ENCODE measurements at places on chromosomes 4 and X.

DNA sequence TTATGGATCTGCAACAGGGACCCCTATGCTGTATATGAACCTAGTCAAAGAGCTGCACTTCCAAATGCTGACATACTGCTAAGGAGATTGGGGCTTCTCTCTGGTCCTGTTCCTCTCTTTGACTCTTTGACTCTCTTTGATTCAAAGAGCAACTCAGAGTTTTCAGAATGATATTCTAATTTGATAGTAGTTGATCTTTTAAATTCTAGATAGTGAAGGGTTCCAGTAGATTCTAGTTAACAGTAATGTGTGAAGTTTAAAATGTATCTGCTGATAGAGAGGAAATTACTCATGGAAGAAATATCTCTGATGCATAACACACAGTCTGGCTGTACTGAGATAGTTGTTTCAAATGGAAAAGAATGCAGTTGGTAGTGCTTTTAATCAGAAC, 239.1 kb downstream of the RASL11B start:
- no peak for DNase-seq

GRCh38 chr4:42018451-42018850, 28.1 kb downstream of the SLC30A9 start:
- DNase-seq, result peak; percentile 23

DNA sequence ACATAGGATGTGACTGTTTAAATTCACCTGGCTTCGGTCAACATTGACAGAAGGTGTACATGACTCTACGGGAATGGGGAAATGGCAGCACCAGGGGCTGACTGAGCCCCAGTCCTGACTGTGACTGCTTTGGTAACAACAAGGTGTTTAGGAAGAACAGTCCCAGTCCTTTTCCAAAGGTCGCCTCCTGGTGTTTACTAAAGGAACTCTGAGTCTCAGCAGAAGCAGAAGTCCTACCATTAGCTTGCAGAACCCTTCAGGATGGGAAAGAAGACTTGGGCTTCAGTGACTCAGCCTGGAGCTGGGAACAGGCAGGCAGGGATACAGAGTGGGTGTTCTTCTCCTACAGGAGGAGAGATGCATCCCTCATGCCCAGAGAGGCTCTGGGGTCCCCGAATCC, 103.3 kb downstream of the MGST2 start:
- no peak for DNase-seq

- peak; percentile 13 for DNase-seq
Measured at GRCh38 chrX:120452131-120452530, 17.0 kb downstream of the LAMP2 start.

DNA sequence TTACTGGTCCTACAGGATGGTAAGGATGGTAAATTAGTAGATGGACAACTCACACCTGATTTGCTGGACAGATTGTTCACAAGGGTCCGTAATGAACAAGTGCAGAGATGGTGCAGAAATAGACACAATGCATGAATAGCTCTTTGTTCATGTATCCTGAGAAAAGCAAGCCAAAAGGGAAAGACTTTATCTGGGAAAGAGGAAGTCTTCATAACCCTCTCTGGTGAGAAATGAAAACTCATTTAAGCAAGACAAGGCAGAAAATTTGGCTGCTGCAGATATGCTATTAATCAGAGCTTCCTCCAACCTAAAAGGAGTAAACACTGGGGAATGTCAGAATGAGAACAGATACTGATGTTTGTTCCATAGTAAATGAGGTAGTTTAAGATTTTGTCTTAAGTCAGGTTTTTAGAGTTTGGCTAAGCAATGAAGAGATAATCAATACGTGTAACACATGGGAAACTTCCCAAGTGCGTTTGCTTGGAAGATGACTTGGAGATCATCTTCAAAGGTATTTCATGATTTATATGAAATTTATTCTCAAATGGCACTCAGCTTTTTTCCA, 152.4 kb upstream of the BMPR1B start:
- no peak for DNase-seq

DNA sequence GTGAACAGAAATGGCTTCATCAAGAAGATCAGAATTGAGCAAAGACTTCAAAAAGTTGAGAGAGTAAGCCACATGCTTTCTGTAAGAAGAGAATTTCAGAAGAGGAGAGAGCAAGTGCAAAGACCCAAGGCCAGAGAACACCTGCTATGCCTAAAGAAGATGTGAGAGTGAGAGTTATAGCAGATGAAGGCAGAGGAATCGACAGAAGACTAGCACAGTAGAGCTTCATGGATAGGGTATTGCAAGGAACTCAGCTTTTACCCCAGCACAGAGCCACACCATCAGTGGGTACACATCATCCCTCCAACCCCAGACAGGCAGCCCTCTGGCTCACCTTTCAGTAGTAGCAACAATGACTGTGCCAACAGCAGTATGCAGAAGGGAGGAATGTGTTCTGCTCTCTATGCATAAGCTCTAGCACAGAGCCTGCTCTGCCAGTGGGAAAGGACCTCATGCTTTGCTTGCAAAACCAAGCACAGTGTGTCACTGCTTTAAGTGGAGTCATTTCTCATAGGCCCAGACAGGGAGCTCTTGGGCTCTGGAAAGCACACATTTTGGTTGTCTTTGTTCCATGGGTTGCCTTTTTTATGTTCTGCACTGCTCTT, 318.6 kb downstream of the NAF1 start:
- DNase-seq, result no peak

GRCh38 chr4:47160095-47160494, 128.7 kb downstream of the GABRB1 start:
- no peak for DNase-seq

- DNase-seq, result peak; percentile 34
Measured at GRCh38 chr4:49032440-49033161, 46.5 kb downstream of the CWH43 start.

DNA sequence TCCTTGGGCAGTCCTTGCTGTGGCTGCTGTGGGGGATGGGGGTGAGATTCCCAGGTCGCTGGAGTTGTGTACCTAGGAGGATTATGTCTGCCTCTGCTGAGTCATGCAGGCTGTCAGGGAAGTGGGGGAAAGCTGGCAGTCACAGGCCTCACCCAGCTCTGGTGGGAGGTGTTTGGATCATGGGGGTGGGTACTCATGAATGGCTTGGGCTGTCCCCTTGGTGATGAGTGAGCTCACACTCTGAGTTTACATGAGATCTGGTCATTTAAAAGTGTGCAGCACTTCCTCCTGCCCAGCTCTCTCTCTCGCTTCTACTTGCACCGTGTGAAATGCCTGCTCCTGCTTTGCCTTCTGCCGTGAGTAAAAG, 24.6 kb upstream of the PDLIM3 start:
- peak; percentile 95 for DNase-seq

DNA sequence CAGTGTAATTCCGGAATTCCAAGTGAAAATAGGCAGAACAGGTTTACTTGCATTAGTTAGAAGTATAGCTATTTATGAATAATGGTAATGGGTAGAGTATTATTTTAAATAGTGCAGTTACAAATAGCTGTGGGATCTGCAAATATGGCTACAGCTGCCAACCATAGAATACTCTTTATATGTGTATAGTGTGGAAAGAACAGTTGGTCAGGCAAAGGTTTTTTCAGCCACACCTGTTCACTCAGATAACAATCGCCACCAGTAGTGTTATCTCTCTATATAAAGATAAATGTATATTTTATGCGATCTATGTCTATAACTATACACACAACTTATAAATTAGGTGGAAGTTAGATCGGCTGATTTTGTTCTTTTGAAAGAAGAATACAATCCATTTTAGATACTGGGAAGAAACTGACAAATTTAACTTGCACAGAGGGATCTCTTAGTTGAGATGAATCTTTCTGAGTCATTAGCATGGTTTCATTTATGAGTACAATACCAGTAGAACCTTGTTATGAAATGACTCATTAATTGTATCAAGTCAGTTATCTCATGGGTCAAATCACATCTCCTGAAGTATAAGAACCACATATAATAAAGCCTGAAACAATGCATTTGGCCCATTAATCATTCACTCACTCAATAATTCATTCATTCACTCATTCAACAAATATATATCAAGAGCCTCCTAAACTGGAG, 100.9 kb upstream of the NR3C2 start:
- DNase-seq, result no peak

DNA sequence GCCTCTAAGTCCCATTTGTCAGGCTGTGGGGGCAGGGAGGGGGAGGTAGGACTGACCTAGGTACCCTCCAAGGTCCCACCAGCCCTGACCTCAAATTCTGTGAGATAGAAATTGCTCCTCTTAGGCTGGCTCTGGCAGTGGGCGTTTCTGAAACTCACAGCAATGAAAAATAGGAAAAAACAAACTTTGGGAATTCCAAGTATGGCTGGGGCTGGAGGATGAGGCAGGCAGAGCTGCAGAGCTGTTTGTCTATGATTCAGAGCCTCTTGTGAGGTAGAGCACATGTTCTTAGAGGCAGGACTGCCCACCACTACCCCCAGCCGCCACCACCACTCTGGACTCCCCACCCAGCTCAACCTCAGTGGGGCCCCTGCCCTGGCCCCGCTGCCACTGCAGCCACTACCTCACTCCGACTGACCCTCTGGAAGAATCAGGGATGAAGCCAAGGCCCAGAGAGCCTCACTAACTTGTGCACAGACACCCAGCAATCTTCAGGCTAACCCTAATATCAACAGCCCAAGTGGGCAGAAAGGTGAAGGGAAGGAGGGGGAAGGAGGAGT, 98.2 kb downstream of the PJA1 start:
- no peak for DNase-seq

DNA sequence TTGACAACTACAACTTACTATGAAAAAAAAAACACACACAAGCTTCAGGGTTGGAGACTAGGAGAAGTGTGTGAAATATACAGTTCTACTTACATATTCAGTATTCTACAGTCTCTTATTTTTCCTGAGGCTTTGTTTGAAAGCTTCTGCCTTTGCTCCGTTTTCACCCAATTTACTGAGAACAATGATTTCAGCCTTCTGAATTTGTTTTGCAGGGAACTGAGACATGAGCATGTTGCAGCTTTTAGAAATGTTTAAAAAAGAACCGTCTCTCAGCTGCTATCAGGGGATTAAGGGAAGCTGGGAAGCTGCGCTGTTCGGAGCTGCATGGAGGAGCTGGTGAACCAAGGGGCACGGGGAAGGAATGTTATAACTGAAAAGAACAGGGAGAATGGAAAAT, 85.7 kb downstream of the QDPR start:
- no peak for DNase-seq

DNA sequence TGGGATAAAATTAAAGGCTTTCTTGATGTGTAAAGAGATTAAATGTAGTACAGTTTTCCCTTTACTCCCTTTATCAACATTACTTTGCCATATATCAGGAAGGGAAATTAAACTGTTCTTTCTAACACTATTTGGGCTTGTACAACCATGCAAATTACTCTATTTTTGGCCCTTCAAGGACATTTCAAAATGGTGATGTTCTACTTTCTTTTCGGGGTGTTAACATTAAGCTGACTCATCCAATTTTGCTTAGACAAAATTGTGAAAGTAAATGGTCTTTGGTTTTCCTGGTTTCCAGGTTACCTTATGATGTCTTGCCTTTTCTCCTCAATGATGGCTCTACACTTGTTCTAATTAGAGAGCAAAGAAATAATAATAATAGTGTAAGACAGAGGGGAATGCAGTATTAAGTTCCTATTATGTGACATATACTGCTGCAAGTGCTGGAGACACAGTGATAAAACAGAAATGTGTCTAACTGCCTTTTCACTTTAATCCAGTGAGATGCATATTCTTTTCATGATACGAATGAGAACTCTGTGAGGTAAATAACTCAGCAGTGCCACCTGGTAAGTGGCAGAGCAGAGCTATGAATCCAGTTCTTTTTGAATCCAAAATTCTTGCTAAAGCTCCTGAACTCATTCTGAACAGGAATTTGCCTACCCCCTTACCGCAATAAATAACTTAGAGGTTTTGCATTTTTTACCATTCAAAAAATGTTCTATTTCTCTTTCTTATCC, 35.7 kb upstream of the PDE5A start:
- no peak for DNase-seq

- no peak for DNase-seq
Measured at GRCh38 chrX:53211391-53211978, 13.5 kb downstream of the KDM5C start.

Data from WERI-Rb-1 (cell line).